ENCODE measurements at places on chromosomes 7 and 10.

DNA sequence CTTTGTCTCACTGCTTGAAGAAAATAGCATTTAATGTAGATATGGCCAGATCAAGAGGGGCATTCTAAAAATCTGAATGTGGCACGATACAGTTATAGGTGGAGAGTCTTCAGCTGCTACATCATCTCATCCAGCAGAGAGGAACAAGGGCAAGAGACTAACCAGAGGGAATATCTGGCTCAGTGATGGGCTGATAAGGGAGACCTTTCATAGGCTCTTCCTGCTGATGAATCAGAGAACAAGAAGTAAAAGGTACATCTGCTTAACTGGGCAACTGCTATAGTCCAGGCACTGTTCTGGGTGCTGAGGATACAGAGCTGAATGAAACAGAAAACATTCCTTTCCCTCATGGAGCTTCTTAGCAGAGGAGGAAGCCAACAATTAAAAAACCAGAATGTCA, 37.9 kb downstream of the PIP4K2A start:
- DNase-seq: no peak

DNA sequence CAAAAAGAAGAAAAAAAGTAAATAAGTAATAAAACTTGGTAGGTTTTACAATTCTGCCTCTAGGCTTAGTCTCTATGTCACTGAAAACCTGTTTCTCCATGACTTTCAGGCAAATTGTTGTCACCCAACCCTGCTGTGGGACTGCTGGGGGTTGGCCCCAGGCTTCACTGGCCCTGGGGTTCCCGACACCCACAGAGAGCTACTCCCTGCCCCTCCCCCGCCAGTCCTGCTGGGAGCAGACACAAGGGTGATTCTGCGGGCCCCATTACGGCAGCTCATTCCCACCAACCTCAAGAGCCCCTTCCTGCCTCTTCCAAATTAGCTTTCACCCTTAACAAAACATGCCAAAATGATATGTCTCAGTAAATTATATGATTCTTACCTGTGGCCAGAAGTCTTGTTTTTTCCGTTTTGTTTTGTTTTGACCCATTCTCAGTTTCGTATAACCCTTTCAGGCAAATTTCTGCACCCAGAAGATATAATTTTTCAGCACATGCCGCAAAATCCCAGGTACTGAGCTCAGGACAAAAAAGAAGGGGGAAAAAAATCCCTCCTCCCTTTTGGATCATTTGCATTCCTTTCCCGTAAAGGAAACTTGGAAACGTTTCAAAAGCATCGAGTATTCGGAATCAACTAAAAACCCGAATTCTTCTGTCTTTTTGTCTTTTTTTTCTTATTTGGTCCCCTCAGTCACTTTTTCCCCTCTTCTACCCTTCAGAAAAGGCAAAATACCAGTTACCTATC, 27.8 kb downstream of the CHST15 start:
- DNase-seq: no peak

GRCh38 chr10:113879691-113880090, 25.2 kb downstream of the NHLRC2 start:
- no peak for DNase-seq

- DNase-seq: no peak
Observed at GRCh38 chr10:28199941-28200340, 102.9 kb downstream of the MPP7 start.

- DNase-seq: no peak
Observed at GRCh38 chr7:71988201-71988600, 423.9 kb downstream of the CALN1 start.

DNA sequence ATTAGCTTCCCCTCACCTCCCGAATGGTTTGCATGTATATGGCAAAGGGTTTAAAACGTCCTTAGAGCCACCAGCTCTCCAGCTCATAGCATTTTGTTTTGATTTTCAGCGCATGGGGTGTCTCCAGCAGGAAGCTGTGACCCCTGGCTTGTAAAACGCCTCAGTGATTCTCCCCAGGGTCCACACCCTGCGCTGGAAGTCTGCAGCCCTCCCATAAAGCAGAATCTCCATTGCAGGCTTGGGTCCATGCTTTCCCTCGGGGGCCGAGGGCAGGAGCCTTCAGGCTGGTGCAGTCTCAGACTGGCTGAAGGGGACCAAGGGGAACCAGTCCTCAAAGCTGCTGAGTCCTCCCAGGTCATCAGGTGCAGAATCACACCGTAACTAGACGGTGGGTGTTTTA, 109.7 kb downstream of the VIPR2 start:
- DNase-seq: no peak

- no peak for DNase-seq
Observed at GRCh38 chr7:121276313-121276712, 52.5 kb upstream of the WNT16 start.

- peak; percentile 22 for DNase-seq
Observed at GRCh38 chr10:95841661-95842498, 65.9 kb upstream of the CC2D2B start.

GRCh38 chr10:27822301-27822700, 76.7 kb upstream of the MKX start:
- no peak for DNase-seq

DNA sequence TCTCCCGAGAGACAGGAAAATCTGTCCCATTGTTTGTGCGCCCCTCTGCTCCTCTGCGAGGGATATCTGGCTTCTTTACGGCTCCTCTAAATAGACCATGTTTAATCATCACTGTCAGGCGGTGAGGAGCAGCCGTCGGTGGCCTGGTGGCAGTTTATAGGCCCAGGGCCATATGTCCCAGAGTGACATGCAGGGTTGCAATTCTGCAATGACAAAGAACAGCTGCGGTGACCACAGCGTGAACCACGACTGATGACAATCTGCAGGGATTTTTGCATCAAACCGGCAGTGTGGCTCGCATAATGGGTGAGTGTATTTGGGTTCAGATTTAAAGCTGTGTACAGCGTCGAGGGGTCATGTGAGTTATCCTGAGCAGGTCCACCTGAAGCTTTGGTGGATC, 41.5 kb downstream of the GATA3 start:
- no peak for DNase-seq

GRCh38 chr10:65325913-65326312, 1599.9 kb upstream of the LRRTM3 start:
- DNase-seq: no peak

DNA sequence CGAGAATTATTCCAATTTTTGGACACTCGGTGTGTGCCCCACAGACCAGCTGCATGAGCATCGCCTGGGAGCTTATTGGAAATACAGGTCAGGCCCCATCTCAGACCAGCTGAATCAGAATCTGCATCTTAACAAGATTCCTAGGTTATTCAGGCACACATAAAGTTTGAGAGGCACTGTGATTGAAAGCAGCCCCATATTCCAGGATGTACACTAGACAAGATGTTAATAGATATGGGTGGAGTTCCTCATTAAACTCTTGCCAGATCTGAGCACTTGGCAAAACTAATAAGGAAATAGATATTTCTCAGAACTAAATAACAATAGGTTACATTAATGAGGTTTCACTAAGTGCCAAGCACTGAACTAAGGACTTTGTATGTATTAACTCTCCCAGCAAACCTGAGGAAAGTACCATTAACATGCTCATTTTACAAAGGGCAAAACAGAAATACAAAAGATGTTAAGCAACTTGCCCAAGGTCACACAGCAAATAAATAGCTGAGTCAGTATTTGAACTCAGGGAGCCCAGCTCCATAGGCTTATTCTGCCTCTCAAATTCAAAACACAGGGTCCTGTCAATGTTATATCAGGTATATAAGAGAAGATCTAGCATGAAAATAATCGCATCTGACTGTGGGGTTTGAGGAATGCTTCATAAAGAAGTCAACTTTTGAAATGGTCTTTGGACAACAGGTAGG, 29.9 kb downstream of the PPP1R3C start:
- DNase-seq: no peak

- no peak for DNase-seq
Observed at GRCh38 chr10:104274762-104275721, 6.1 kb downstream of the GSTO2 start.

GRCh38 chr7:18508443-18509427, 13.2 kb downstream of the HDAC9 start:
- DNase-seq: no peak

DNA sequence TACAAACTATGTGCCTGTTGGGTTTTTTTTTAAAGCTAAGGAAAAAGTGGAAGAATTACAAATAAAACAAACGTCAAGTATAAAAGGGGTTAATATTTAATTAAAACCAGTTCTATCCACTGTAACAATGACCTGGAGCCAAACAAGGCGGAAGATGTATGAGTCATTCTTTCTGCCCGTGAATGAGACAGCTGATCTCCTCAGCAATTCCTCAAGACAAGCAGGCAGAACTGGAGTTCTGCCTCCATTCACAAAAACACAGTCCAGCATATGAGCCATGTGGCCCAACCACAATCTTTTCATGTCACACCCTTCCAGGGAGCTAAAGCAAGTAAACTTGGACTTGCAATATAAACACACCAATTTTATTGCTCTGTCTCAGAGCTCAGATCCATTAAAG, 8.4 kb downstream of the ETV1 start:
- peak; percentile 73 for DNase-seq

- DNase-seq: no peak
Observed at GRCh38 chr7:42734568-42734967, 177.3 kb downstream of the C7orf25 start.

GRCh38 chr10:95394161-95394880, 103.5 kb upstream of the PDLIM1 start:
- no peak for DNase-seq

DNA sequence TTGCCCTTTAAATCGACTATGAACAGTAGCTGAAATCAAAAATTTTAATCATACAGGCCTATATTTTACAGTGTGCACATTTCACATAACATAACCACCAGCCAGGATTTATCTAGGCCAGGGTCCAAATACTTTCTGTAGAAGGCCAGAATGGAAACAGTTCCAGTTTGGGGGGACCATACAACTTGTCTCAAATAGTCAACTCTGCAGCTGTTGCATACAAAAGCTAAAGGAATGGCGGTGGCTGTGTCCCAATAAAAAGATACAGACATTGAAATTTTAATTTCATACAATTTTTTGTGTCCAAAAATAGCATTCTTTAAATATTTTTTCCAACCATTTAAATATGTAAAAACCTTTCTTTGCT, 742 bp upstream of the TYSND1 start:
- no peak for DNase-seq

GRCh38 chr7:105355701-105356100, 33.0 kb downstream of the SRPK2 start:
- no peak for DNase-seq
